Hematopoietic multipotent progenitor cell treated with erythropoietin and hydrocortisone succinate and interleukin-3 and kit ligand, for 15 days (in vitro differentiated cells): ENCODE measurements at places on chromosomes 6 and 20.

- DNase-seq: no peak
These were observed 4.7 kb downstream of the ADA start for GRCh38 chr20:44646641-44647274.

DNA sequence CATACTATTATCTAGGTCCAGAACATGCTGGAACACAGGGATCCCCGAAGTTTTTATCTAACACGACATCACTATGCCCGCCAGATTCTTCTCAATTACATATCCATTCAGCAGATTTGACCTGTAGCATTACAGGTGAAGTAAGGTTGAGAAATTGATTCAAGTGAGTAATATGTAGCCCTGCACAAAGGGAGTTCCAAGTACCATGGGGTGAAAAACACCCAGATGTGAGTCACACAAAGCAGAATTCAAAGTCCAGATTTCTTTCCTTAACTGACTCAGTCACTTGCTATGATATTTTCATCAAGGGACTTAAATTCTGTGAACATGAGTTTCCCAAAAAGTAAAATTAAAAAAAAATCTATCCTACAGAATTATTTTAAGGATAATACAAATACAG, 655.4 kb upstream of the PTCHD4 start:
- no peak for DNase-seq

DNA sequence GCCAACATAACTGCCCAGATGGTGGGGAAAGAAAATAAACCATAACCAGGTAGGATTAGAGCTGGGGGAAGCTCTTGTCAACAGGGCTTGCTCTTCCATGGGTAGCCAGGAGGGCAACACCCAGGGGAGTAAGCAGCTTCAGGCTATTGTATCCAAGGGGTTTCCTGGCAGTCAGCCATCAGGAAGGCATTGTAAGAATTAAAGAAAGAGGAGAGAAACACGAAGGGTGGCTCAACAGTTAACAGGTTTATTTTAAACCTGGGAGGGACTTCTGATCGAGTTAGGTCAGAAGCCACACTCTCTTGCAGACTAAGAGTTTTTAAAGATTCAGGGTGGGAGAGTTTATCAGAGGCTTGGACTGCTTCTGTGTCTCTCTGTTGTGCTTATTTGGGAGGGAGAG, 114.2 kb downstream of the QRSL1 start:
- DNase-seq: no peak

DNA sequence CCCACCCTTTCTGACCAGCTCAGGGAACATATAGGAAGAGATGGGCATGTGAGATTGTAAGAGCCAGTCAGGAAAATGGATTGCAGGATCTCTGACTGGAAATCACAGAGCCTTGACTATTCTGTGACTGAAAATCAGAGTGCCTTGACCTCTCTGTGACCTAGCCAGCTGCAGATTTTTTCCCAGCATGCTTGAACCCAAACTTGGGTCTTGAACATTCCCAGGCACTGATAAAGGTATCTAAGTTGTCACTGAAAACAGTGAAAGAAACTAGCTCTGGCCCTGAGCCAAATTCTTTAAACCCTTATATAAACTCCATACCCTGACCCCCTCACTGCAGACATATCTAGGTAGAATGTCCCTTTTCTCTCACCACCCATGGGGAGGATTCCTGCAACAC, 2.3 kb upstream of the ZNF165 start:
- no peak for DNase-seq

- no peak for DNase-seq
These were observed 83.3 kb downstream of the SOD2 start for GRCh38 chr6:159609652-159610178.

DNA sequence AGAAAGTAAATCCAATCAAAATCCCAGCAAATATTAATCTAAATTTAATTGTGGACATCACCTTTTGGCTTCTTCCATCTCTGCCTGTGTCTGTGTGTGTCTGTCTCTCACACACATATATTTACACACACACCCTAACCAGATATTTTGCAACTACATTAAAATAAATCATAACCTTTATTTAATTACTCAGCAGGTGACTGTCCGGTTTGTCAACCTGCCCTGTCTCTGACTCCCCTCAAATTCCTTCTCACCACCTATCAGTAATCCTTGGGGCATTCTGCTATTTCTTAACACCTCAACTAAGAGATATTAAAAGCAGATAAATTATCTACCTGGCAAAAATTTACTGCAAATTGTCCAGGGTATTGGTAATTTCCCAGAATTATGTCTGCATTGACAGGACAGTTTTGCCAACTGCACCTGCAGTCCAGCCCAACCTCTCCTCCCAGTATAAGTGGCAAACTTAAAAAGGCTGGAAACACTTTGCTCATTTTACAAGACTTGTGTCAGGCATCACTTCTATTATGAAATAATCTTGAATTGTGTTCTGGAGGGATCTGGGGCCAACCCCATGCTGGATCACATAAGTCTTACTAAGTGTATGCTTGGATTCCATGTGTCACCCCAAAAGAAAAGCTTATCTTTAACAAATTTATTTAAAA, 216.1 kb downstream of the GMDS start:
- no peak for DNase-seq

DNA sequence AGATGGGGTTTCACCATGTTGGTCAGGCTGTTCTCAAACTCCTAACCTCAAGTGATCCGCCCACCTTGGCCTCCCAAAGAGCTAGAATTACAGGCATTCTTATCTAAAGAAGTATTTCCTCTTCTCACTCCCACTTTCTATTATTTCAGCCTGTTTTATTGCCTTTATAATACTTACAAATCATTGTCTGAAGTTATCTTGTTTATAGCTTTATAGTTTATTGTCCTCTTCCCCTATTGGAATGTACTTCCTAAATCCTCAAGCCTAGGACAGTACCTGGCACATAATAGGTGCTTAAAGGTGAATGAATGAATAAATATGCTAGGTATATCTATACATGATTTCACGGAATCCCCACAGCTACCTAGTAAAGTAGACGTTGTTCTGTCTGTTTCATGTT, 37.8 kb upstream of the RNF182 start:
- no peak for DNase-seq

DNA sequence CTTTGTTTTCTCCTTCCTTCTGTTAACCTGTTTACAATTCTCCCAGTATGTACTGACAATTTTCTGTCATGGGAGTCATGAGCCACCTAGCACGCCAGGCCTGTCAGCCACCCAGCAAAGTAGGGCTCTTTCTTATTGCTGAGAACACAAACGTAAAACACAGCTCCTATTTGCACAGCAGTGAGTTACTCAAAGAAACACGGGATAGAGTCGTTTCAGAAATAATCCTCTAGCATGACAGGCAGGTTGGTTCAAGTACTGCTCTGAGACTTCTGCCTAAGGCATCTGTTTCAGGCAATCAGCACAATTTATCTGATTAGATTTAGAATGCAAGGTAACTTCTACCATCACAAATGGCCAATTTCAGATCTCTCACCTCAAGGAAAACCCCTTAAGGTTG, 88.8 kb downstream of the CD24 start:
- no peak for DNase-seq

DNA sequence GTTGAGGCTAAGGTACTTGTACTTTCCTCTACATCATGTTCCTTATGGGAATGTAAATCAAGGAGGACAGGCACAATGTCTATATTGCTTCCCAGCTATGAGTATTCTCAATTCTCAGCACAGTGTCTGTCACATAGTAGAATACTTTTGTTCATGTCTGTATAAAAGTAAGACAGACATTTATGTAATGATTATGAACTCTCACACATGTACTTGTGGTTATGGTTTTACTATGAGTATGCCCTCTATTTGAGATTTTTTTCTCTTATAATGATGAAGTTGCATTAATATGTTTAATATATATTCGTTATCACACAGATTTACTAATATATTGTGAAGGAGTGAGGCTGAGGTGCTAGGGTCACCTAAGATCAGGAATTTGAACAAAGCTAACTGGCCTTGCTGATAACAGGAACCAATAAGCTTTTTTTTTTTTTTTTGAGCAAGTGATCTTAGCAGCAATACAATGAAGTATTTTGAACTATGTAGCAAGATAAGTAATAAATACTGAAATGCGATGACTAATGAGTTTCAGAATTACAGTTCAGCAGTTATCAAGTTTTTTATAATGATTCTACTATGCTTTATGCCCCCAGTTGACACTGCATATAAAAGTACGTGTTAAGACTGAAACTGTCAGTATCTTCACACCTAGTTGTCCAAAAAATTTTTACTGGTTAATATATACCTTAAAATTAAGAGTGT, 623.1 kb downstream of the HTR1B start:
- no peak for DNase-seq

DNA sequence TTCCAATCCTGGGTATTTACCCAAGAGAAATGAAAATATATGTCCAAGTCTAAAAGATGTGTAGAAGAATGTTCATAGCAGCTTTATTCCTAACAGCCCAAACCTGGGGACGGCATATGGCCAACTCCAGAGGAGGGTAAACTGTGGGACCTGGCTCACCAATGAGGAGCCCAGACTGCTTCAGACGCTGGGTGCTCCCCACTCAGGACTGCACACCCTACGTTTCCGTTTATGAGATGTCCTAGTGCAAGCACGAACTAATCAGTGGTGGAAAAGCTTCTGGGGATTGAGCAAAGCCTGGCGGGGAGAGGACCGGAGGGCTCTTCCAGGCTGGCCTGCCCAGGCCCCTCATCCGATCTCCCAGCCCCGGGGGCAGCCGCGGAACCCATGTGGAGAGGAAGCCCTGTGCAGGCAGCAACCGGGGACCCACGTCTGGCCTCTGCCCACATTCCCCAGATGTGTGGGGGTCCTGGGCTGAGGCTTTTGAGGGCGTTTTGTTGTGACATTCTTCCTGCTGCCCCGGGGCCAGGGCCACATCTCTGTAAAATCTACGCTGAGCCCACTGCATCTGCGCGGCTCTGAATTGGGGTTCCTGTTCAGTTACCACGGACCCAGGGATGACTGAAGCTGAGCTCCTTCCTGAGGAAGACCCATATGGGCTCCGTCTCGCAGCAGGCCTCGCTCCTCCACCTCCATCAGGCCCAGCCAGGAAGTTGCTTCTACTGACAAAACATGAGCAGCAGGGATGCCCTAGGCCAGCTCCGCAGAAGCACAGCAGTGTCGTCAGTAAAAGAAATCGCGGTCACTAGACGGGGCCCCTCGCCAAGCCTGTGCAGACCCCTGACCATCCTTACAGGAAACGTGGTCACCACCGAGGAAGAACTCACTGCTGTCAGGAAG, 188.0 kb downstream of the DLL1 start:
- no peak for DNase-seq

GRCh38 chr6:128127650-128128049, 226.8 kb upstream of the THEMIS start:
- DNase-seq: no peak

GRCh38 chr6:1595271-1596087, 14.2 kb upstream of the FOXC1 start:
- no peak for DNase-seq

- no peak for DNase-seq
These were observed at the start of gene NKAIN2 for GRCh38 chr6:123803504-123804013. Gene NKAIN2, plus strand, starts transcription at chr6:123803865.

DNA sequence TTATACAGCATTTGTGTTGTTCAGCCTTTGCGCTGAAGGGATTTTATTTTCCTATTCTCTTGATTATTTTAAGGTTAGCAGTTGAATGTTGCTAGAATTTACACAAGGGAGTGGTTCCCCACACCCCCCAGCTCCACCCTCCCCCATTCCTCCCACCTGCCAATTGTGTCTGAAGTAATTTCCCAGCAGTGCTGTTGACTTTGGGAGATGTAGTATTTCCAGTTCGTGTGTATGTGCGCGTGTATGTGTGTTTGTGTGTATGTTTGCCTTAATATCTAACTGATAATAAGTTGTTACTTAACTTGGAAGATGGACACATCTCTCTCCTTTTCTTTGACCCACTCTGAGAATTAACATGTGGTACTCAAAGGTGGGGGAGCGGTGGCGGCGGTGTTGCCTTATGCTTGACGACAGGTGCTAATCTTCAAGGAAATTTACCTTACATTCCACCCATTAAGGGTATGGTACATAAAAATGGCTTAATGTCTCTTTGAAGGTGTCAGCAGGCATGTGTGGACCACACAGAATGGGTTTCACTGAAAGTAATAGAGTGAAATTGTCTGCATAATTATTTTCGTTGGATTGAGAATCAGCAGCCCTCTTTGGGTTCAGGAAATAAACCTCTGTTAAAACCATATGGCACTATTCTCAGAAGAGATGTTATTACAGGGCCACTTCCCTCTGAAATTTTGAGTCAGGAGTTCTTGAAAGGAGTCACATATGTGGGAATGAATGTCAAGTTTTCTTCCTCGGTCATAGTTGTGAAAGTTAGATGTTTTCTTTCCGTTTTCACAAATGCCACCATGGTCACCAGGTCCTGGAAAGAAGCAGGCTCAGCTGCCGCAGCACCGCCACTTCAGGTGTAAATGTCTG, 95.6 kb upstream of the SUPT3H start:
- DNase-seq: no peak

- no peak for DNase-seq
These were observed 253.2 kb downstream of the SOX4 start for GRCh38 chr6:21846541-21847451.

DNA sequence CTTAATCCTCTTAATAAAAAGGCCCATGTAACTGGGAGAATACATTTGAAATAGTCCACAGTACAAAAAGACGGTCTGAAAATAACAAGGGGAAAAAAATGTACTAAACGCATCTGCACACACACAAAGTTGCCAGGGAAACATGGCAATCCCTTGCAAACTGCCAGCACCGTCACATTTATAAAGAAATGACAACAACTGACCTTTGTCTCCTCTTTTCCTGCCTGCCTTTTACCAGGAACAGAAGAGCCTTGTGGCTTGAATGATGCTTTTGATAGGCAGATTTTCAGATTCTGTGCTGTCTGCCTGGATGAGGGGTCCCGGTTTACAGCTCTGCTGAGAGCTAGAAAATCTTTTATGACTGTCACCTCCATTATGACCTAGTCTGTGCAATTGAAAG, 308.6 kb upstream of the ZFP64 start:
- DNase-seq: no peak

DNA sequence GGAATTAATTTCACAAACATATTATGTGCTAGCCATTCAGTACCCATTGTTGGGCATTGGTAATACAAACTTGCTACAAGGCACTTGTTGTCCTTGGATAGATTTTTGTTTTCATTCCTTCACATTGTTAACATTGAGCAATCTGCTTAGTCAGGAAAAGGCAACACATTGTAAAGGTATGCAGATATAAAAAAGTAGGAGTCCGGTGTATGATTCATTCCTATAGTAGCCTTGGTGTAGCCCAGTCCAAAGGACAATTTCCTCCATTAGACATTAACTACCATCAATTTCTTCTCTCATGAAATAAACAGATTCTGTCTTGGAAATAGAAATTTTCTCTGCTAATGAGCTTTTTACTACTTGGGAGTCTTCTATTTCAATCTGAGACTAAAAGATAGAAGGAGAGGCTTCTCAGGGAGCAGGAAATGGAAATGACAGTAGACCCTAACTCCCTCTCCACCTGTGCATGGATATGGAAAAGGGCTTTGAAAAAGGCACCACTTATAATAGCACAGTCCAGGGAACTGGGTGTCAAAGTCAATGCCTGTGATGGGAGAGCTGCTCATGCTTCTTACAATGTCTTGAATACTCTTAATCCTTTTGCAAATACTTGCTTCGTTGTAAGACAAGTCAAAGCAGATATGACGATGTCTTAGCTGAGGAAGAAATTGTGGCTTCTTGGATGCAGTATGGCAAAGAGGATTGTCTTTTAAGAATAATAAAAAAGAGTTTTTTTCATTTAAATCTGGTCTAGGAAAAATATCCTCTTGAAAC, 369.4 kb upstream of the CITED2 start:
- DNase-seq: no peak
